ENCODE measurements at places on chromosomes 11 and 22.
A peak's percentile ranks its signal among the peaks of the same experiment; 100 is the strongest.

- no peak for DNase-seq
These were observed 158.8 kb downstream of the CACNA1I start for GRCh38 chr22:39729141-39729934.

DNA sequence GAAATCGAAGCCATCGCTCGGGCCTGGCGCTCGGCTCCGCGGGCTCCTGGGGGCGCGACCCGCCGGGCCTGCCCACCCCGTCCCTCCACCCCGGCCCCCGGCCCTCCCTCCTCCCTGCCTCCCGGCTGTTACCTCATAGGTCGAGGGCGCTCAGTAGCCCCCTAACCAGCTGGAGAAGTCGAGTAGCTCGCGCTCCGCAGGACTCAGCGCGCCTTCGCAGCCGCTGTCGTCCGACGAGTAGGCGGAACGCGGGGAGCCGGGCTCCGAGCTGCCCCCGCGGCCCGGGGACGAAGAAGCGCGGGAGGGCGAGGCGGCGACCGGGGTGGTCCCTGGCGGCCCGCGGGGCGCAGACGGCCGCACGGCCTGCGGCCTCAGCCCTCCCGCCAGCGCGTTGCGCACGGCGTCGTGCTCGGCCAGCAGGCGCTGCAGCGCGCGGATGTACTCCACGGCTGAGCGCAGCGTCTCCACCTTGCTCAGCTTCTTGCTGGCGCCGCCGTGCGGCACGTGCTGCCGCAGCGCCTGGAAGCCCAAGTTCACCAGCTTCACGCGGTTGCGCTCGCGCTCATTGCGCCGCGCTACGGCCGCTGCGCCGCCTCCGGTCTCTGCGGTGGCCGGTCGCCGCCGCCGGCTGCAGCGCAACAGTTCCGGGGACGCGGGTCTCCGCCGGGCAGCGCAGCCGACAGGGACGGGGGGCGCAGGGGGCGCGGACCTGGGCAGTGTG, 627 bp downstream of the ASCL2 start:
- no peak for DNase-seq

DNA sequence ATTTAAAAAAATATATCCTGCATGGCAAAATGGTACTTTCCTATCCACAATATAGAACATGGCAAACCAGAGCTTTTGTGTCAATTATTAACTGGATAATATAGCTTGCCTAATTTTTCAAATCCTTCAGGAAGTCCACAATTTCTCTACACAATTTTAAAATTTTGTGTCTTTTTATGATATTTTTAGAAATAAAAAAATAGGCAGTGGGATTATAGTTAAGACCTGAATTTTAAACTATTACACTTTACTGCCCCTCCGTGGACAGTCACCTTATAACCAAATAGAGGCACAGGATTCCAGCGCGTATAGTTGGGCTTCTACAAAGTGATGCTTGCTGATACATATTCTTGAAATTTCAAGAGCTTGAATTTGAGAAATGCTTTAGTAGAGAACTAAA, 2.1 kb upstream of the DMC1 start:
- peak; percentile 47 for DNase-seq

DNA sequence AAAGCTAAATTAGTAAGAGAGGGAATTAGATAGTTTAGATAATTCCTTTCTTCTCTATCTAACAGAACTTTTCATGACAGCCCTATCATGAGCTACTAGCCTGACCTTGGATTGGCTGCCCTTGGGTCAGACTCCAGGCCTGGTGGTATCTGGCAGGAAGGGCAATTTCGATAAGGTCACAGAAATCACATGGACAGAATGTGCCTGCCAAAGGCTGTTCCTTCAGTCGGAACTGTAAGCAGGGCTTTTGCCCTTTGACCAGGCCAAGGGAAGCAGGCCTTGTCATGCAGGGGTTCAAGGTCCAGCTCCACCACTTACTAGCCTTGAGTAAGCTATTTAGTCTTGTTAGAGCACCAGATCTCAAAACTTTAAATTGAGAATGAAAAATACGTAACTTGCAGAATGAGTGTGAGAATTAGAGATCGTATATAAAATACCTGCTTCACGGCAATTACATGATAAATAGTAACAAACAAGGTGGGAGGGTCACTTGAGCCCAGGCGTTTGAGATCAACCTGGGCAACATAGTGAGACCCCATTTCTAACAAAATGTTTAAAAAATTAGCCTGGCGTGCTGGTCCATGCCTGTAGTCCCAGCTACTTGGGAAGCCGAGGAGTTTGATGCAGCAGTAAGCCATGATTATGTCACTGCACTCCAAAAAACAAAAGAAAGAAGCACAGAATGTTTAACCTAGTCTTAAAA, 60.8 kb upstream of the SC5D start:
- DNase-seq: no peak

- no peak for DNase-seq
These were observed 102.1 kb downstream of the C11orf91 start for GRCh38 chr11:33598426-33599069.

DNA sequence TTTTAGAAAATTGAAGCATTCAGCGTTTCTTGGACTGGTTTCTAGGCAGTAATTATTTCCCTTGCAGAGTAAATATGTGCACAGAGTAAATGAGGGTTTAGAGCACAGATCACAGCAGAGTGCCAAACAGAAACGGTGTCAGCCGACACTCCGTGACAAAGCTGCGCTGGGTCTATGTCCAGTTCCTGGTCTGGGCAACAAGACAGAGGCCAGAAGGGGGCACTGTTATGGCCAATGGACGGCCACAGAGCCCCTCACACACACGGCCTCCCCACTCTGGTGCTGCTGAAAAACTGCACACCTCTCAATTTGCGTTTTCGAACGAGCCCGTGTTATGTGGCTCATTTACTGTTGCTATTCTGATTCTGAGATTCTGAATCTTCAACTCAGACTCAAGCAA, 180.7 kb downstream of the MPPED1 start:
- no peak for DNase-seq

DNA sequence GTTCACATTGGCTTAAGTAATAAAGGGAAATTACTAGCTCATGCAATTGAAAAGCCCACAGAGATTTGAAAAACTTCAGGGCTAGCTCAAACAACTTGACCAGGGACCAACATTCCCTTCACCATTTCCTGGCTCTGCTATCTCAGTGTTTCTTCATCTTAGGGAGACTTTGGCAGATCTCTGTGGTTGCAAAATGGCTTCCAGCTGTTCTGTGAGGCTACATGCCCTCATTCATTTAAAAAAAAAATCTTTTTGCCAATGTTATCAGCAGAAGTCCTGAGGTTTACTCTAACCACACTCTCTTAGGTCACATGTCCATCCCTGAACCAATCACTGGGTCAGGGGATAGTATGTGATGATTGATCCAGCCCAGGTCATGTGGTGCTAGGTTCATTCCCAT, 13.9 kb upstream of the RASSF10 start:
- no peak for DNase-seq

GRCh38 chr11:93216511-93217101, 18.8 kb upstream of the SLC36A4 start:
- DNase-seq: no peak

- DNase-seq: no peak
These were observed 22.1 kb downstream of the NECTIN1 start for GRCh38 chr11:119706887-119707286.

- DNase-seq: no peak
These were observed 712 bp downstream of the UPK3A start for GRCh38 chr22:45285263-45286058.

GRCh38 chr11:859394-860131, 16.9 kb downstream of the TSPAN4 start:
- peak; percentile 48 for DNase-seq

- no peak for DNase-seq
These were observed 8.8 kb downstream of the MISFA start for GRCh38 chr11:18608376-18608775.

- DNase-seq: no peak
These were observed 5.2 kb downstream of the APOL1 start for GRCh38 chr22:36257948-36258670.

DNA sequence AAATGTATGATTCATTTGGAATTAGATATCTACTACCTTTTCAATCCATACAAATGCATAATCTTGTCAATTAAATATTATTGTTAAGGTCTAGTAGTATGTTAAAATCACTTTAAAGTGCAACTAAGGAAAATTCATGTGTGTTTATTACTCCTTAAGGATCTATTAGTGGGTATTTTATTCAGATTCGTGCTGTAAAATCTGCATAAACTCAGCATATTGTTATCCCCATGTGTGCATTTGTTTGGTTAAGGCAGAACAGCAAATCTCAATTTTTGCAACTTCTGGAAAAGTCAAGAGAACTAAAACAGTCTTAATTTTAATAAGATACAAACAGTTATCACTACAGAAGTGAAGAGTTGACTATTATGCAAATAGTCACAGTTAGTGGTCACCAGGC, 234.5 kb downstream of the SOX6 start:
- no peak for DNase-seq

GRCh38 chr11:18384157-18384641, 10.2 kb upstream of the LDHA start:
- no peak for DNase-seq

DNA sequence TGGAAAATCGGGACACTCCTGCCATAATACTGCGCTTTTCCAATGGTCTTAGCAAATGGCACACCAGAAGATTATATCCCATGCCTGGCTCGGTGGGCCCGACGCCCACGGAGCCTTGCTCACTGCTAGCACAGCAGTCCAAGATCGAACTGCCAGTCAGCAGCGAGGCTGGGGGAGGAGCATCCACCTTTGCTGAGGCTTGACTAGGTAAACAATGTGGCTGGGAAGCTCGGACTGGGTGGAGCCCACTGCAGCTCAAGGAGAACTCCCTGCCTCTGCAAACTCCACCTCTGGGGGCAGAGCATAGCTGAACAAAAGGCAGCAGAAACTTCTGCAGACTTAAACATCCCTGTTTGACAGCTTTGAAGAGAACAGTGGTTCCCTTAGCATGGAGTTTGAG, 15.6 kb downstream of the PTH start:
- DNase-seq: no peak

DNA sequence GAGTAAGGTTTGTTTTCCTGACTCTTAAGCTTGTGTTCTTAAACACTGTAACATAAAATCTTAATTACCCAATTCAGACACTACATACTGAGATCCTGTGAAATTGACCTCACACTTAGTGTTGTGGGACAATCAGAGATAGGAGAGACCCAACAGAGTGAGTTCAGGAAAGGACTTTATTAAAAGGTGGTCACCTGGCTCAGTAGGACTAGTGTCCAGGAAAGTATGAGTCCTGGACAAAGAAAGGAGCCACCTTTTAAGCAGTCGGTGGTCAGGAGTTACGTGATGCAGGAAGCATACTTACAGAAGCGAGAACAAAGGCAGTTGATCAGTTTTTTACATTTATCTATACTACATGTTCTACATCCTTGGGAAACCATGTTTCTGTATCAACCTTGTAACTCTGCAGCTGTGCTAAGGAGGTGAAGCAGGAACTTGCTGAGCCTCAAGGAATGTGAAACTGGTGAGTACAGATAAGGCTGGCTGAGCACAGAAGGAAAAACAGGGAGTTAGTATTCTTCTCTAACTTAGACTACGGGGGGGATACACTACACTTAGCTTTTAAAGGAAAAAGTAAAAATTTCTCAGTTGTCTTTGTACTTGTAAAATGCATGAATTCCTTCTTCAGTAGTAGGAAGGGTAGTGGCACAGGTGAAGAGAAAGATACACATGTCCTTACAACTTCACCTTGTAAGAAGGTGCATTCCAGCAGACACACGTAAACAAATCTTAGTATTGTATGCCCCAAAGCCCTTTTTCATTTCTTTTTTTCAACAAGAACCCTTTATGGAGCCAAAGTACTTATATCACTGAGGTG, 15.1 kb downstream of the OR51E1 start:
- no peak for DNase-seq

DNA sequence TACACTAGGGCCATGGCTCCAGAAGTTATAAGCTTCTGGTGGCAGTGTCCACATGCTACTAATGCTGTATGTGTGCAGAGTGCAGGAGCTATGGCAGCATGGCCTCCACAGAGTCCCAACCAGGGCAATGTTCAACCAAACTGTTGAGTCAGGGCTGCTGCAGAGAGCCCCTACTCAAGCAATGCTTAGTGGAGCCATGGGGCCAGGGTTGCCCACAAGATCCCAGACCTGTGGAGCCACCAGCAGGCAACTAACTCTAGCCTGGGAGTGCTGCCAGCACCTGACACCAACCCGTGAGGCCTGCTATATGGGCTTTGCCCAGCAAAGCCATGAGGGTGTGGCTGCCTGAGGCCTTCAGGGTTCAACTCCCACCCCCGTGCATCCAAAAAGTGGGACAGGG, 655.2 kb downstream of the TBC1D22A start:
- DNase-seq: no peak

- DNase-seq: no peak
These were observed 32.8 kb downstream of the PARVA start for GRCh38 chr11:12410006-12410728.

- DNase-seq: no peak
These were observed 27.3 kb upstream of the NXPE4 start for GRCh38 chr11:114622858-114623257.

DNA sequence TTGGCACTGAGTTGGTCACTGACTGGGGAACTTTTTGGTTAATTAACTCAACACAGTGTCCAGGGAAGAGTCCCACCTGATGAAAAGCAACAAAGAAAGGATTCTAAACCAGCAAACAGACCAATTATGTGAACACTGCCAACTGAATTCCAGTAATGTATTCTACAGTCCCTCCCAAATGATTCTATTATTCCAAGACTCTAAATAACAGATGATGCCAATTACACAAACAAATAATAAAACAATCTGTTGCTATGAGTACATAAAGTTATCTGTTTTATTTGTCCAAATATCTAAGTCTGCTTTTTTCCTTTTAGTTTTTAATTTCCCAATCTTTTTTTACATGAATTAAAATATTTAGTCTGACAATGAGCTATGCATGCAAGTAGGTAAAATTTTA, 98.3 kb upstream of the TP53AIP1 start:
- no peak for DNase-seq

DNA sequence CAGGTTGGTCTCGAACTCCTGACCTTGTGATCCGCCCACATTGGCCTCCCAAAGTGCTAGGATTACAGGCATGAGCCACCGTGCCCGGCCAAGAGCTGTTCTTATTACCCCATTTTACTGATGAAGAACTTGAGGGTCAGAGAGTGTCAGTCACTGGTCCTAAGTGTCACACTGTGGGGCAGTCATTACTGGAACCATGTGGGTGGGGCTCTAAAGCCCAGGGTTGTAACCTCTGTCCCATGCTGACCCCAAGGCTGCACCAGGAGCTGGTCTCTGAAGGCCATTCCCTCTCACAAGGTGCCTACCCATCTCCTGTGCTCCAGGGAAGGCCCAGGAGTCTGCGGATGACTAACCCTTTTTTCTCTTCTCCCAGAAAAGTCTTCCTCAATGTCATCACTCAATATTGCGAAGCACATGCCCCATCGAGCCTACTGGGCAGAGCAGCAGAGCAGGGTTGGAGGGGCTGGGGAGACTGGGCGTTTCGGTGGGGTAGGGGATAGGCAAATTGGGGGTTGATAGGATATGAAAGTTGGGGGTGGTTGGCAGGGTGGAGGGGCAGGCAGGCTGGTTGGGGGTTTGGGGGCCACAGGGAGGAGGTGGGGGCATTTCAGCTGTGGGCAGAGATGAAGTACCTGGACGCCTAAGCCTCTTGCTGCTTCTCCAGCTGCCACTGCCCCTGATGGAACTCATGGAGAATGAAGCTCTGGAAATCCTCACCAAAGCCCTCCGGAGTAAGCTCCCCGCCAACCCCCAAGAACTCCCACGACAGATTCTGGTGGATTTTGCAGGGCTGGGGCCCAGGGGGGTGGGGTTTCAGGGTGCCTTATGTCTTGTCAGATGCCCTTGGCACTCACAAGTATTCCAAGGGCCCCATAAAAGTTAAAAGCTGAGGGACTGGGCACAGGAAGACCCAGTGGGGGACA, 2.0 kb upstream of the ESRRA start:
- no peak for DNase-seq
